ENCODE measurements at places on chromosomes 16 and 17. TPM values are rescaled to one million over a fixed set of nuclear protein-coding genes. Genes with fewer than 3 reads are reported as not detected.

DNA sequence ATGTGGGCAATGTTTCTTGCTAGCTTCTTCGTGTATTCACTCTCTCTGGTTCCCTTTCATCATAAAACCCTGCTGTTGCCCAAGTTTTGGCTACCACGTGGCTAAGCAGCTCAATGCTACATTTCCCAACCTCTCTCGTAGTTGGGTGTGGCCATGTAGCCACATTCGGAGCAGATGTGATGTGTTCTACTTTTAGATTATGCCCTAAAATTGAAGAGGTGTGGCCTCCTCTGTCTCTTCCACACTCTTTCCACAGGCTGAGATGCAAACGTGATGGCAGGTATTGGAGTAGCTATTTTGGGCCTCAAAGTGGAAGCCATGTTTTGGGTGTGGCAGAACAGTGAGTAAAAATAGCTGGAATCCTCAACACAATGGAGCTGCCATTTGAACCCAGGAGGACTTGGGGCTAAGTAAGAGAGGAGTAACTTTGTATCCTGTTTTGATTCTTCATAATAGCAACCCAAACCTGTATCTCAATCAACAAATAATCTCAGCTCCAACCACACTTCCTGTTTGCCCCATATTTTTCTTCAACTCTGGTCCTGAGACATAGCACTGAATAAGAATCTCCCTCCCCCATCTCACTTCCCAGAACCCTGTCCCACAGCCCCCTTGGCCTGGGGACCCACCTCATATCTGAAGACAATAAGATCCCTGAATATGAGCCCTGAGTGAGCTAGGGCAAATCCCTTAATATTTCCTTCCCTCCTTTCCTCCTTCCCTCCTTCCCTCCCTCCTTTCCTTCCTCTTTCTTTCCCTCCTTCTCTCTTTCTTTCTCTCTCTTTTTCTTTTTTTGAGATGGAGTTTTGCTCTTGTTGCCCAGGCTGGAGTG, 4.0 kb downstream of the NUPR1 start:
- DNase-seq, result no peak

- peak; percentile 57 for DNase-seq
Measured at GRCh38 chr17:15261258-15261801, 3.8 kb downstream of the PMP22 start.

DNA sequence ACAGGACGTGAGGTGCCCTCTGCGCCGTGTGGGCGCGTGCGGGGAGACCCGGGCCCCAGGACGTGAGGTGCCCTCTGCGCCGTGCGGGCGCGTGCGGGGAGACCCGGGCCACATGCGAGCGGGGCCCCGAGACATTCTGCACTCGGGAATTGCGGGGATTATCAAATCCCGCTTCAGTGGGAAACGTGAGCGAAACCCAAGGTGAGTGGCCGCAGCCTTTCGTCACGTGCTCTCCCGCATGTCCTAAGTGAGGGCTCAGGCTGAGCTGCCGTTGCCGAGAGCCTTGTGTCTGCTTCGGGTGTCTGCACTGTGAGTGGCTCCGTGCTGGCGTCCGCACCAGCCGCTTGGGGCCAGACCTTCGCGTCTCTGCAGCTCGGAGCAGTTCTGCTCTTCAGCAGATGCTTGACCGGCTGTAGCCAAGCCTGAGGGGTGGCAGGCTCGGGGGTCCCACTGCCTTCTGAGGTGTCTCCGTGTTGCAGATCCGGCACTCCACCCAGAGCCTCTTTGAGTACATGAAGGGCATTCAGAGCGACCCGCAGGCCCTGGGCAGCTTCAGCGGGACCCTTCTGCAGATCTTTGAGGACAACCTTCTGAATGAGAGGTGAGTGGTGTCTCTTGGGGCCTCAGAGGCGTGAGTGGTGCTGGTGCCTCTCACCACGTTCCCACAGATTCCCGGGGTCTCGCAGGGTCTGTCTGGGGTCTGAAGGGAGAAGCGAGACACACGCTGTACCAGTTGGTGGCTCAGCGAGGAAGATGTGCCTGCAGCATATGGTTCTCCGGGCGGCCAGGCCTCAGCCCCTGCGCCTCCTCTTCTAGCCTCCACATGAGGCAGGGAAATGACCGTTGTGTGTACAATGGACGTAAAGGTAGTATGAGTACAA, 90.5 kb upstream of the ZNF750 start:
- DNase-seq, result no peak

GRCh38 chr17:43975898-43976297, 22.2 kb upstream of the PYY start:
- DNase-seq, result no peak

- DNase-seq, result no peak
Measured at GRCh38 chr17:19716108-19717030, at the start of gene SLC47A2. Gene SLC47A2, minus strand, starts transcription at chr17:19716584. Its CDS starts 29 bp downstream, at chr17:19716555.

DNA sequence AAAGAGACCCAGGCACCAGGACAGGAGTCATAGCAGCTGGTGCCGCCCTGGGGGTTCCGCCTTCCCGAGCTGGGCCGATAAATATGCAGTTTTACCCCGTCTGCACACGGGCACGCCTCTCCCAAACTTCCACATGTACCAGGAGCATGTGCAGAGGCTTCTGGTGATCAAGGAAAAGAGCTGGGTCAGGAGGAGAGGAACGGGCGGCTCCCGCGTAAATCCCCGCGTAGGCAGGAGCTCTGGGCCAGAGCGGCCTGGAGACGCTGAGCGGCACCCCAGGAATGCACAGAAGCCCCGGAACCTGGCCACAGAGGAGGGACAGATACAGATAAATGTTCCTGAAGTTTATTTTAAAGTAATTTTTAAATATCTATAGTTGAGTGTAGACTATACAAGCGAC, 46.6 kb upstream of the METRNL start:
- DNase-seq, result peak; percentile 19

DNA sequence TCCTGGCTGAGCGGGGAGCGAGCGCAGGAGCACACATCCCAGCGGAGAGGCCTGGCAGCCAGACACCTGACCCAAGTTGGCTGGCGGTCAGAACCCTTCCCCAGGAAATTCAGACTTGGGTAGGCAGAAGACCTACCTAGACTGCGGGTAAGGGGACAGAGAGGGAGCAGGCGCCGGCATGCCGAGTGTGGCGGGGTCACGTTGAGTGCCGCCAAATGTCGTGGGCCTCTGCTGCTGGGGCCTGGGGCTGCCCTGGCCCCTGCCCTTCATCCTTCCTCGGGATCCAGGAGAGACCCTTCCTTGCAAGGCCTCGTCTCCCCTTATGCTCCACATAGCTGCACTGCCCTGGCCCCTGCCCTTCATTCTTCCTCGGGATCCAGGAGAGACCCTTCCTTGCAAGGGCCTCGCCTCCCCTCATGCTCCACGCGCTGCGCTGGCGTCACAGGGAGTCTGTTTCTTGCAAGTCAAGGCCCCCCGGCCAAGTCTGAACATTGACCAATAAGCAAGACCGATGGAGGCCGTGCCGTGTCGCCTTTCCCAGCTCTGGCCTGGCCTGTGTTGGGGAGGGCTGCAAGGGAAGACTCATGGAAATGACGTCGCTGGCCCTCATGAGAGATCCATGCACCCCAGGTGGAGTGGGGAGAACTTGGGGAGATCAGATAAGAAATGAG, 47.8 kb downstream of the MGAT5B start:
- no peak for DNase-seq

DNA sequence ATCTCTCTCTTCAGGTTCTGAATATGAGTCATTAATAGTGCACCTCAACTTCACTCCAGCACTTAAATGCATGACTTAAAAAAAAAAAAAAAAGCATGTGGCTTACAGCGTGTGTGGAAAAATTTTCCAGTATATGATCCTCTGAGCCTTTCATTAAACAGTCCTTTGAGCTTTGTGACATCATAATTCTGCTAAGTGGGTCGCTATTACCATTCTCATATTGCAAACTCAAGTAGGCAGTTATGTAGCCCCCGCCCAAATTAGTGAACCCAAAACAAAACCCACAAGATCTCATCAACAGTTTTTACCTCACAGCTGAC, 672 bp downstream of the CMTR2 start:
- no peak for DNase-seq

- DNase-seq, result no peak
Measured at GRCh38 chr17:67639979-67640378, 77.8 kb upstream of the NOL11 start.

- no peak for DNase-seq
Measured at GRCh38 chr17:28551421-28552175, 826 bp downstream of the UNC119 start.

GRCh38 chr17:31558748-31559583, 167.5 kb downstream of the RAB11FIP4 start:
- peak; percentile 79 for DNase-seq

DNA sequence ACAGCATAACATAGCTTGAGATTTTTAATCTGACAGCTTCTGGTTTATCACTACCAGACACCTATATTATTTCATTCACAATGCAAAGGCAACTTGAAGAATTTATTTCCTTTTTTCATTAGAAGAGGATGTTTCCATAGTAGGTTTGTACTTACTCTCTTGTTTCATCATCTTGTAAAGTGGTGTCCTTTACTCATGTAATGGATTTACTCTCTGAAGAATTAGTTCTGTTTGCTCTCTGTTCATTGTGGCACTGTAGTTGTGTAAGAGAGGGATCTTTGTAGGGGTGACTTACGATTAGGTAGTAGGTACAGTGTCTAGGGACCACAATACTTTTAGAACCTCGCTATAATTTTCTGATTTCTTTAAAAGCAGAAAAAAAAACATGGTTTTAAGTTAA, 256.1 kb downstream of the BCAS3 start:
- no peak for DNase-seq

DNA sequence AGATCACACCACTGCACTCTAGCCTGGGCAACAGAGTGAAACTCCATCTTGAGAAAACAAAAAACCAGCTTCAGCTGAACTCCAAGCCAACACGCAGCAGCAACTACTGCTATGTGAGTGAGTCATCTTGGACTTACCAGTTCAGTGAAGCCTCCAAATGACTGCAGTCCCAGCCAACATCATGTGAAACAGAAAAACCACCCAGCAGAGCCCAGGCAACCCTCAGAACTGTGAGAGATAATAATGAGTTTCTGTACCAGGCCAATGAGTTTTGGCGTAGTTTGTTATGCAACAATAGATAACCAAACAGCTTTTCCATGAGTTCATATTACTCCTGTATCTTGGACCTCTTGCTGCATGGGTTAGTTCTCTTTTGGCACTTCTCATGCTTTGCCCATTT, 23.3 kb downstream of the PHF12 start:
- DNase-seq, result no peak

DNA sequence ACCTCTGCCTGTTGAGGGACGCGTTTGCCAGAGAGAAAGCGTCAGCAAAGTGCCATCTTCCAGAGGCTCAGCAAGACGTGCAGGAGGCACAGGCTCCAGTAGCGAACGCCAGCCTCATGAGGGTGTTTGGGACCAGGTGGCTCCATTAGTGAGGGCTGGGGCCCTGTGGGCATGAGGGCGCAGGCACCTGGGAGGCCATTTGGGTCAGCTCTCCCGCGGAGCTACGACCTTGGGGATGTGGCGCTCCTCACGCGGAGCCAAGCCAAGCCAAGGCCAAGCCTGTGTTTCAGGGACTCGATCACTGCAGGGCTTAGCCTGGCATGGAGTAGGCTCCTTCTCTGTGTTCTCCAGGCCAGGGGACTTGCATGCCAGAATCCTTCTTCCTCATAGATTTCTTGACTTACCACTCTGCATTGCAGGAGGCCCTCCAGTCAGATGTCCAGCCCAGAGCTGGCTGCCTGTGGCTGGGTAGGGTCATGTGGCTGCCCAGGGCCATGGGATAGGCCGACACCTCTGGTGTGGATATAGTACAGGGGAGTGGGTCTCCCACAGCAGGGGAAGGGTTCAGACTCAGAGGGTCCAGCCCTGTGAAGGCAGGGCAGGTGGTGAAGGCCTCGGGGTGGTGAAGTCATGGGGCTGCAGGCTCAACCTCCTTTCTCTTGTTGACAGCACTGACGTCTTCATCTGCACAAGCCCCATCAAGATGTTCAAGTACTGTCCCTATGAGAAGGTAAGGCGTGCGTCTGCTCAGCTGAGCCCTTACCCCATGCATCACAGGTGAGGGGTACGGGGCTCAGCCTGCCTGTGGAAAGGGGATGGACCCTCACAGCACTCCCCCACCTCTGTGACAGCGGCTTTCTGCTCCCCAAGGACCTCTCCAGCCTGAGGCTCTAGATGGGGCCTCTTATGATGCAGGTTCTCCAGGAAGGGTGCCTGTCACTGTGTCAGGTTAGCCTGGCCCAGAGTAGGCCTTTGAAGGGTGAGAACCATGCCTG, 19.6 kb downstream of the NT5M start:
- no peak for DNase-seq

DNA sequence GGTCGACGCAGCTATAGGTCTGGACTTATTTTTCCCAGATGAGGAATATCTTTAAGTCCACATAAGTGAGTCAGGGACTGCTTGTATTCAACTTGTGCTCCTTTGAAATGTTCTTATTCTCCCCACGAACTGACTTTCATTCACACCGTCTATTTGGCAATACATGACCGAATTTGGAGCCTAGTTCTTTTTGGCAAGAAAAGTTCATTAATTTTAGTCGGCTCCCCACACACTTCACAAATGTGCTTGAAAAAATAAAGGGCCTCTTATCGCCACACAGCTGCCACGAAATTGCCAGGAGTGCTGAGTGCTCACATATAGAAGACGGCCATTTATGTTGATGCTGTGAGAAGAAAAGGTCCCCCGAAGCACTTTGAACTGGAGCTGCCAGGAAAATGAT, 152.6 kb downstream of the PRKCA start:
- no peak for DNase-seq

DNA sequence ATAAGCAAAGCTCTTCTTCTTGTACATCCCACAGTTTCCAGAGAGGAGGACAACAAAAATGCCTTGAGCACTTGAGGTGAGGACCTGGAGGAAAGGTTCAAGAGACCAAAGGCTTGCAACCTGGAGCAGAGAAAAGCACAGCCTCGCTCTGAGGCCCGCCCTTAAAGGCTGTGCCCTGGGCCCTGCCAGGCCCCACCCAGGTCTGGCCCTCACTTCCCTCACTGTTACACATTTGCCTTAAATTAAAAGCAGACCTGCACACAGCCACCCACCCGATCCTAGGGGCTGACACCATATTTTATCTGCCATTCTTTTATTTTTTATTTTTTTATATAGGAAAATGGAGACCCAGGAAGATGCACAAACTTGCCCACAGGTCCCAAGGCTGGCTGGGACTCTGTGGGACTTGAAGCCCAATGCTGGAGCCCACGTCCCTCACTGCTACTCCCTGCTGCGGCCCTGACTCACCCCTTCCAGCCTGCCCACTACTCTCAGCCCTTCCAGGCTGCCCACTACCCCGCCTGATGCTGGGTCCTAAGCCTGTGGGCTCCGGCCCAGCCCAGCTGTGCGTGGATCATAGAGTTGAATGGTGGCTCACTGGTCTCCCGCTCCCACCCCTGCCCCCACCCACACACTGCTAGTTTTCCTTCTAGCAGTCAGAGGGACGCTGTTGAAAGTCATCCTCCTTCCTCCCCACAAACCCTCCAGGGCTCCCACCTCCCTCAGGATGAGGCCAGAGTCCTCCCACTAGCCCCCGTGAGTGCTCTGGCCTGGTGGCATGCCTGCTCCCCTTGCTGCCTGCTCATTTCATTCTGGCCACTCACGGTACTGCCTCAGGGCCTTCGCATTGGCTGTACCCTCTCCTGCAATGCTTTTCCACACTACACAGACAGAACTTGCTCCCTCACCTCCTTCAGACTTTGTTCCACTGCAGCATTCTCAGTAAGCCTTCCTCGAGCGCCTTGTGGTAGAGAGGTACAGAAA, 77.6 kb upstream of the MED9 start:
- DNase-seq, result no peak

- DNase-seq, result no peak
Measured at GRCh38 chr17:2388020-2388682, 12.7 kb downstream of the MNT start.

GRCh38 chr16:76963614-76964315, 227.2 kb upstream of the MON1B start:
- DNase-seq, result no peak

TP53TG3F gene
- total RNA-seq, result not detected

SLC35G6 gene
- not detected for total RNA-seq

DRC3 gene
- total RNA-seq, result 2.0 TPM

SLC38A10 gene
- total RNA-seq, result 94.4 TPM

MT1E gene
- total RNA-seq, result 98.7 TPM

CCDC144A gene
- total RNA-seq, result 11.0 TPM

CMTM2 gene
- total RNA-seq, result not detected

PRPSAP2 gene
- 40.7 TPM for total RNA-seq

Measured in ureter (tissue), 1 donor.